ENCODE measurements at places on chromosomes 4 and X.
A peak's percentile ranks its signal among the peaks of the same experiment; 100 is the strongest.

DNA sequence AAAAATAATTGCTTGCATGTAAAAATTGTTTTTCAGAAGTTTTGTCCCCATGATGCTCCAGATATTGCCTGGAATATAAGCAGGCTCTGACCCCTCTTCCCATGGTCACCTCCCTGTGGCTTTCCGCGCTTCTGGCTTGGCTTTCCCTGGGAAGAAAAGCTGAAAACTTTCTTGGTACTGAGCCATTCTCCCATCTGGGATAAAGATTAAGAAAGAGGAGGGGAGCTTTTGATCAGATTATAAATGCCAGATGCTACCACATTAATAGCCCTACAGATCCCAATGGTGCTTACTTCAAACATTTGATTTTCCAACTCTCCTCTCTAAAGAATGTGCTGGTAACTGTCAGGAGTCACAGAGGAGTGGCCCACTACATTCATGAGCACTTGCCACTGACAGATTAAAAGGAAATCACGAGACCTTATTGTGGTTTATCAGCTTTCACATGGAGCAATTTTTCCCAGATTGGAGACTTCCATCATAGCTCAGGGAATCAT lies 54.4 kb upstream of the GAB1 start:
- DNase-seq, result no peak

GRCh38 chrX:130531066-130531465 lies 129.3 kb downstream of the RBMX2 start:
- no peak for DNase-seq

DNA sequence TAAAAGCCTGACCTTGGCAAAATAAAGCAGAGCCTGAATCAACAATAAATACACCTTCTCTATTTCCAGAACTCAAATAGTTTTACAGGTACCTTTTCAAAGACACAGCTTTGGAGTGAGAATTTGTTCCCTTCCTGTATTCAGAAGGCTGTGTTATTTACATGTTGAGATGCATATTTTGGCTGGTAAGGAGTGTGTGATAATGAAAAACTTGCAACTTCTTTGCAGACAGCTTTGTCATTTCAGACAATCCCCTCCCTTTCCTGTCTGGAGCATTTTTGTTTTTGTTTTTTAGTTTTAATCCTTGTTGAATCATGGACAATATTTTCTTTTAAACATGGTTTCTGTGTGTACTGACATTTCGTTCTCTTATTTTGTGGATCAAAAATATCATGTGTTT lies 493.8 kb downstream of the FAT4 start:
- DNase-seq, result no peak

DNA sequence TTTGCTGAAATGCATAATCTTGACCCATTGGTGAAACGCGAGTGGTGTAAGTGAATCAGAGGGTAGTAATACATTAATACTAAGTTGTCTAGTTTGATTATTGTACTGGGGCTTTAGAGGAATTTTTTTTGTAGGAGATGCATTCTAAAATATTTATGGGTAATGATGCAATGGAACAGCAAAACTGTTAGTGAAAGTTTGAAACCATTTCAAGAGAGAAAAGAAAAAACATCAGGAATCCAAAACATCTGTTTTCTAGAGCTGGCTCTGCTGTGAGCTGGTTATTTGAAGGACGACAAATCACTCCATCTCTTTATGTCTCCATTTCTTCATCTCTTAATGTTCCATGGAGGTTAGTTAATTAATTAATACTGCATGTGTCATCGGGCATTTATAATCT lies 351.9 kb upstream of the FAT1 start:
- no peak for DNase-seq

DNA sequence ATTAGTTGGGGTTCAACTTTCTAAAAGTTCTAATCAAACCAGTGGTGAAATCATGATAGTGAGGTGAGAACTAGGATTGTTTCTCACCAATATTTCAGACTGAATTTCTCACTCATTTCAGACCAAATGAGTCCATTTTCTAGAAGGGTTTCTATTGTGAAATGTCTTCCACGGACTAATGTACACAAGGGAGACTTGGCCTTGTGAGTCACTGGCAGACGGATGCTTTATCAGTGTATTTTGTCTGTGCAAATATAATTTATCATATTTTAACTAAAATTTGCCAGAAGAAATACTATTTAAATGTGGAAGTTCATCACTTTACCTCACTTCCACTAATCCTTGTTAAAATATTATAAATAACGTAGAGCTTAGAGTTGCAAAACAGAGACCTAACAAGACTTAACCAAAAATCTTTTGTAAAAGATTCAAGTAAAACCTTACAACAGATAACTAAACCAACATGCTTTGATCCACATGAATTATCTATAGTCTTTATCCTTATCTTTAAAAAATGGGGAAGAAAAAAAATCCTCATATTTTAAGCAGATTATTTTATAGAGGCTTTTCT lies 506.0 kb upstream of the FAM241A start:
- no peak for DNase-seq

DNA sequence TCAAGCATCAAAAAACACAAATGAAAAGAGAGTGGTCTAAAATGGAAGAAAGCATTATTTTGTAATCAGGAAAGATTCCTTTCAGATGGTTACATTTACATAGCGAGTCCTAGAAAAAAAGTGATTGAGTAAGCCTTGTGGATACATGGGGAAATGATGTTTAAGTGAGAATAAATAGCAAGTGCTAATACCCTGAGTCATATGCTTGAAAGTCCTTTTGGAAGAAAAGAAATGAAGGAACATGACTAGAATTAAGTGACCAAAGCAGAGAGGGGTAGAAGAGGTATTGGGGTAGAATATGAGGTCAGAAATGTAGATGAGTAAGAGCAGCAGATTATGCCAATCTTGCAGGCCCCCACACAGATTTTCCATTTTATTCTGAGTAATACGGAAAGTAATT lies 814.8 kb upstream of the GRID2 start:
- peak; percentile 8 for DNase-seq
